Inflammatory macrophage treated with lipopolysaccharide for 1 hour (primary cell): ENCODE measurements at places on chromosomes 1 and 21.

- no peak for DNase-seq
Observed at GRCh38 chr1:246308533-246309075, 198.5 kb downstream of the SMYD3 start.

- no peak for DNase-seq
Observed at GRCh38 chr1:84386716-84387479, 11.4 kb upstream of the DNASE2B start.

- no peak for DNase-seq
Observed at GRCh38 chr1:33257772-33258712, 1.8 kb downstream of the ZNF362 start.

DNA sequence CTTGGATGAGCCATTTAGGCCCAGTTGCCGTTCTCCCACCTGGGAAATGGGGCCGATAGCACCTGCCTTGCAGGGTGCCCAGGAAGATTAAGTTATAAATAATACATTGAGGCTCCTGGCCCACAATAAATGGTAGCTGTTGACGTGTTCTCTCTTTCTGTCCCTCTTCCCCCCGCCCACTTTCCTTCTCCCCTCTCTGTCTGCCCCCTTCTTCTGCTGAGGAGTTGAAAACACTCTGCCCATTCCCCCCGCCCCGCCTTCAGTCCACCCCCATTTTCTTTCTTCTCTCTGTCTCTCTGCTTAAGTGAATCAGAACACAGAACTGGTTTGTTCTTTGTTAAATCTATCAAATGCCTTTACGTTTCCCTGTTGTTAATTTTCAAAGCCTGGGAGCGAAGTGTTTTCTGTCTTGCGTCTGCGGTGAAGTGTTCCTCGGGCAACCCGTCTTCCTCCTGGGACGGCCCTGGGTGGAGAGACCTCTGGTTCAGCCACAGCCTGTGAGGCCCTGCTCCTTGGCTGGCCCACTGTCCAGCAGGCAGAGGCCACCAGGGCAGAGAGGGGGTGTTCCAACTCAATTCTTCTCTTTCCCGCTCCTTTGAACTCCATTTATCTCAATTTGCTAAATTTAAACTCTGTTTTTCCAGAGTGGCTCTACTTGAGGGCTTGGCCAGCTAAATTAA lies 29.3 kb upstream of the SELENON start:
- no peak for DNase-seq

GRCh38 chr1:66271216-66271903 lies 262.6 kb upstream of the SGIP1 start:
- peak; percentile 53 for DNase-seq
